HCT116 (cell line): ENCODE measurements at places on chromosomes 6 and 20. TPM values are rescaled to one million over a fixed set of nuclear protein-coding genes. Genes with fewer than 3 reads are reported as not detected.

- no peak for DNase-seq
Measured at GRCh38 chr6:106247293-106247692, 78.3 kb downstream of the ATG5 start.

DNA sequence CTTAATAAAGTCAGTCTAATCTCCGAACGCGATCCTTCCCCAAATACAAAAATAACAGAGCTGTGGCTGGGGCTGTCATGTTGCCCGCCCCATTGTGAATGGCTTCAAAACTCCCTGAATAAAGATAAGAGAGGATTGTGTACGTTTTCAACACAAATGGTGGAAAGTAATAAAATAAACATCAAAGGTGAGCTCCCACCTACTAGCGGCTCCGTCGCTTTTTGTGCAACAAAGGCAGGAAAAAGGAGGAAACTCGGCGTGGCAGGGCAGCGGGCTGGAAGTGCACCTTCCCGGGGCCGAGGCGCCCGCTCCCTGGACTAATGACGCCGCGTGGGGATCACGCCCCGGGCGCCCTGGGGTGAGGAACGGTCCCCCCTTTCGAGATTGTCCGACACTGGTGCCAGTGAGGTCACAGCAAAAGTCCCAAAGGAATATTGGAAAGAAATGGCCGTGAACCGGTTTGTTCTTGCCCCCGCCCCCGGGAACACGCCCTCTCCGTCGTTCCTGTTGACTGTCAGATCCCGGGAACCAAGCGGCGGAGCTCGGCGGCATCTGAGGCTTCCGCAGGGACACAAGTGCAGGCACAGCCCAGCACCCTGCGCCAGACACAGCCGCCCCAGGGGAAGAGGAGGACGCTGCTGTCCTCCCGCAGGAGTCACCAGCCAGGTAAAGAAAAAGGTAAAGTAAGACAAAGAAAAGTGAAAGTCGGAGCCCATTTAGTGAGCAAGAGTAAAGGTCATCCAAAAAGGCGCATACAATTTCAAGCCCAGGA is 1.1 kb upstream of the FOXQ1 start:
- DNase-seq: peak; percentile 16

The RBL1 gene
- total RNA-seq: 16.9 TPM

DNA sequence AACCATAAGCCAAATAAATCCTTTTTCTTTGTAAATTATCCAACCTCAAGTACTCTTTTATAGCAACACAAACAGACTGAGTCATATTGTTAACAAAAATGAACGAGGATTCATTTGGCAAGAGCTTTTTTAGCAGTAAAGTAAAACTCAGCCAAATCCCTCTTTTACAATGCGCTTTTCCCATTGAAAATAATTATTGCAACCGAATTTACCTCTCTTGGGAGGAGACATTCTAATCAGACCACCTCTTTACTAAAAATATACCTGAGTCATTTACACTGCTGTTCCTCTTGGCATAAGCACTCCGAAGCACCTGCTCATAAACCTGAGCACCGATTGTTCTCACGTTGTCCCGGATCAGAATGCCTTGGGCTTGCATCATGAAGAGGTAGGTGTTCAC is 57.4 kb downstream of the B4GALT5 start:
- DNase-seq: no peak

DNA sequence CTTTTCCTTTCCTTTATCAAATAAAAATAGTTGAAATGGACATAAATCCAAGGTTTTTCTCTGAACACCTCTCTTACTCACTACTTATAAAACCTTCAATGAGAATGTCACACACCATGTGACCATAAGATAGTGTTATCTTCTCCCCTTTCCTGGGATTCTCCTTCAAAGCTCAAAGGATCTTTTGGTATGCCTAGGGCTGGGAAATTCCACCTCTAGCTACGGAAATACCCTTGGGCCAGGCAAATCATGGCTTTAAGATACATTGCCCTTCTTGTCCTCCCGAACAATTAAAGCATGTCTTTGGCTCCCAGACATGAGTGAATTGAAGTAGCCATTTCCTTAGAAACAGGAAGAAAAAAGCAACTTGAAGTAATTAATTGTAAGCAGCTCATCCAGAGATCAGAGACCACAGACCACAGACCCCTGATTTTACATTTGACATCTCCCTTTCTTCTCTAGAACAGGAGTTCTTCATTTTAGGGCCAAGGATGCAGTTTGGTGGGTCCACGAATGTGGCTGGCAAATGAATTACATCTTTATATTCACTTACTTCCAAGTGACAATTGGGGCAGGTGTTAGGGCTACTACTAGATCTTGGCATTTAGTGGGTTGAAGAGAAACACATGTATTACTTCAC is 4.1 kb downstream of the PLCB4 start:
- DNase-seq: no peak

DNA sequence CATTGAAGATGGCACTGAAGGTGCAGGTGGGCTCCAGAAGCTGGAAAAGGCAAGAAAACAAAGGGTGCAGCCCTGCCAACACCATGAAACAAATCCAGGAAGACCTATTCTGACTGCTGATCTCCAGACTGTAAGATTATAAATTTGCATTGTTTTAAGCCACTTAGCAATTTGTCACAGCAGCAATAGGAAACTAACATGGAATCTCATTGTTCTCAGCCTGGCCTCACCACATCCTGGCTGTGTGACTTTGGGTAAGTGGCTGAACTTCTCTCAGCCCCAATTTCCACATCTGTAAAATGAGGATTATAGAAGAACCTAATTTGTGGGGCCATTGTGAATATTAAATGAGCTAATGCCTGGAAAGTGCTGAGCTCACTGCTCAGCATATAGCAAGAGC is 160.4 kb upstream of the MAFB start:
- DNase-seq: no peak
